ENCODE measurements at places on chromosomes 1 and 21. TPM values are rescaled to one million over a fixed set of nuclear protein-coding genes. Genes with fewer than 3 reads are reported as not detected.

DNA sequence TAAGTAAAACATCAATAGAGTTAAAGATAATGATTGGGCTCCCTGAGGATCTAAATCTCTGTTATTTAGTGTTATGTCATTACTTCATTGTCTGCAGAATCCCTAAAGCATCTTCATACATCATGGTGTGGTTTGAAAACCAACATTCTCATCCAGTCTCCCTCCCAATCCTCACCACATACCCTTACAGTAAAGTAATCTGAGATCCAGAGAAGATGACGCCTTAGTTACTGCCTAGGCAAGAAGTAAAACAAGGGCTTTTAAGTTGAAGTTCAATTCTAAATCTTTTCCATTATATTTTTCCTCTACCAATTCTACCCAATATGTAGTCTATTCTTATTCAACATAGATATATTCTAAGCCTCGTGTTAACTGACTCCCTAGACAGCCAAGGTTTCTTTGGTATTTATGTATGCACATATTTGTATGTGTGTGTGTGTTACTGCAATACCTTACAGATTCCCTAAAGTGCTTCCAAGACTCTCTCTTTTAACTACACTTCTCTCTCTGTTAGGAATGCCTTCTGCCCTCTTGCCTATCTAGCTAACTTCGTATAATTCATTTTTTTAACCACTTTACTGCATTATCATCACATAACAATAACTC lies 17.3 kb downstream of the DPH5 start:
- H3K27me3 ChIP-seq: no peaks in the 10 kb centered on the region
- no peak overlapping the region for H3K27ac ChIP-seq
- peaks cover 22% of the 10 kb centered on the region for H3K4me1 ChIP-seq
- DNase-seq: no peak

LCE1D gene
- not detected for total RNA-seq

DNA sequence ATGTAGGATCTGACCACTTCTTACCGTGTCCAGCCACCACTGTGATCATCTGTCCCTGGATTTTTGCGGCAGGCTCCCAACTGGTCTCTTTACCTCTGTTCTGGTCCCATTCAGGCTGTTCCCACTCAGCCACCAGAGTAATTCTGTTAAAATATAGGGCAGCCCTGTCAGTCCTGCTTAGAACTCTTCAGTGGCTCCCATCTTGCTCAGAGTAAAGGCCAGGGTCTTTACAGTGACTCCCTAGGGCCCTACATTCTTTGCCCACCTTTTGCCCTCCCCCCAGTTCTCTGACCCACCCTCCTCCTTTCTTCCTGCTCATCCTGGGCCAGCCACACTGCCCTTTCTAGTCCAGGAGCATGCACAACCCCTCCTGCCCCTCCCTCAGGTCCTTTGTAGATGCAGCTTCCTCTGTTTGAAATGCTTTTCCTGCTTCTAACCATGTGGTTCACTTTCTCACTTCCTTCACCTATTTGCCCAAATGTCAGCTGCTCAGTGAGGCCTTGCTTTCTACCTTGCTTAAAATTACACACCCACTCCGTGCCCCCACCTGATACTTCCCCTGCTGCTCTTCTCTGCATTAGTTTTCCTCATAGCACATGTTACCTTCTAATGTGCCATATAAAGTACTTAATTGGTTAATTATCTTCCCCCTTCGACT lies 7.8 kb downstream of the UBIAD1 start:
- no peak overlapping the region for H3K27ac ChIP-seq
- no peak overlapping the region for H3K4me3 ChIP-seq
- H3K36me3 ChIP-seq: no peaks in the 10 kb centered on the region
- peaks cover 18% of the 10 kb centered on the region for H3K4me1 ChIP-seq
- H3K27me3 ChIP-seq: no peaks in the 10 kb centered on the region

MRPS14 gene
- 31.6 TPM for total RNA-seq

DNA sequence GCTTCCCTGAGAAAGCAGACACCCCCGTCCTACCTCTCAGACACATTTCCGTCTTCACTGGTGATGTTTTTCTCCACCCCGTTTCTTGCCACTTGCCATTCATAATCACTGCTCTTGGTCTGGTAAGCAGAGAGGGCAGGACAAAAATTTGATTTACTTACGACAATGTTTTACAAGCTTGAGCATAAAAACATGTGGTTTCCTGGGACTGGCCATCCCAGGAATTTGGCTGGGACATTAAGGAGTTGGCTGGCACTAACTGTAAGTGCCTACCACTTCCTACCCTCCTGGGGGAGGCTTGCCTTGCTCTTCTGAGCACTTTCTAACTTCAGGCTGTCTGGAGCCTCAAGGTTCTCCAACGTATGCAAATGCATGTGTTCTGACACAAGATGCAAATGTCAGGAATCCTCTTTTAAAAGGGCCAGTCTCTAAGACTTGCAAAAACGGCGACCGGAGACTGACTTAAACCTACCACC lies 24.2 kb downstream of the ZBTB18 start:
- H3K36me3 ChIP-seq: no peaks in the 10 kb centered on the region
- no peak for DNase-seq
- no peak overlapping the region for H3K4me3 ChIP-seq
- H3K27me3 ChIP-seq: no peaks in the 10 kb centered on the region
- H3K4me1 ChIP-seq: no peaks in the 10 kb centered on the region

GRCh38 chr1:18354612-18355011 lies 126.1 kb upstream of the KLHDC7A start:
- no peak overlapping the region for H3K4me3 ChIP-seq
- H3K36me3 ChIP-seq: no peaks in the 10 kb centered on the region
- H3K27me3 ChIP-seq: no peaks in the 10 kb centered on the region
- no peak for DNase-seq
- H3K4me1 ChIP-seq: no peaks in the 10 kb centered on the region

GRCh38 chr1:67004176-67004575 lies 49.8 kb downstream of the SLC35D1 start:
- DNase-seq: no peak
- no peaks in the 10 kb centered on the region for H3K36me3 ChIP-seq
- H3K27me3 ChIP-seq: no peaks in the 10 kb centered on the region
- no peak overlapping the region for H3K27ac ChIP-seq
